A549 treated with DMSO at 1 μM for 4 hours (cell line): ENCODE measurements at places on chromosomes 6 and 20. TPM values are rescaled to one million over a fixed set of nuclear protein-coding genes. Genes with fewer than 3 reads are reported as not detected.

Gene C6orf141
- 21.2 to 29.9 TPM (median 24.9 TPM) in 5 replicates for total RNA-seq

Gene WFDC12
- total RNA-seq: not detected in 5 replicates

Gene HDGFL1
- total RNA-seq: not detected in 5 replicates

Gene BMP7
- total RNA-seq: 0.48 to 0.91 TPM (median 0.76 TPM) in 5 replicates

Gene SLC22A2
- total RNA-seq: 0.06 TPM in 1 of 5 replicates, not detected in the others

Gene SLC18B1
- total RNA-seq: 5.0 to 6.2 TPM (median 5.7 TPM) in 5 replicates

Gene BCAS1
- total RNA-seq: 0.55 to 0.85 TPM (median 0.71 TPM) in 5 replicates

Gene PTGIS
- total RNA-seq: 0.05 to 0.08 TPM in 2 of 5 replicates, not detected in the others

Gene RAB44
- 0.02 to 0.05 TPM (median 0.03 TPM) in 3 of 5 replicates, not detected in the others for total RNA-seq

Gene NOL4L
- 10.7 to 14.3 TPM (median 12.6 TPM) in 5 replicates for total RNA-seq

Gene IL20RA
- total RNA-seq: 0.02 to 0.03 TPM in 2 of 5 replicates, not detected in the others

Gene SIRPG
- total RNA-seq: not detected in 5 replicates

Gene MOXD1
- total RNA-seq: 1.5 to 2.4 TPM (median 2.0 TPM) in 5 replicates

Gene HFE
- 11.1 to 16.0 TPM (median 13.9 TPM) in 5 replicates for total RNA-seq

Gene BPIFB4
- not detected in 5 replicates for total RNA-seq

Gene TGM3
- total RNA-seq: 0.07 to 0.11 TPM (median 0.08 TPM) in 3 of 5 replicates, not detected in the others

Gene SYCP2L
- 1.8 to 3.3 TPM (median 3.1 TPM) in 5 replicates for total RNA-seq

Gene SNAP25
- 16.7 to 22.0 TPM (median 18.6 TPM) in 5 replicates for total RNA-seq

Gene LY6G6F
- total RNA-seq: not detected in 5 replicates

Gene FAXC
- 6.3 to 8.8 TPM (median 6.8 TPM) in 5 replicates for total RNA-seq

Gene FAM83C
- total RNA-seq: 0.02 to 0.06 TPM in 2 of 5 replicates, not detected in the others

Gene SRPK1
- total RNA-seq: 31.0 to 43.0 TPM (median 38.3 TPM) in 5 replicates

Gene IRAK1BP1
- total RNA-seq: 0.52 to 1.1 TPM (median 0.74 TPM) in 5 replicates

Gene ZSCAN23
- total RNA-seq: not detected in 5 replicates

Gene WFDC2
- 0.15 to 0.19 TPM in 2 of 5 replicates, not detected in the others for total RNA-seq

Gene DTD1
- total RNA-seq: 75.4 to 81.2 TPM (median 78.7 TPM) in 5 replicates

Gene KCNK15
- 0.57 to 0.85 TPM (median 0.69 TPM) in 5 replicates for total RNA-seq

Gene OR14J1
- not detected in 5 replicates for total RNA-seq

Gene SLC25A27
- total RNA-seq: 0.36 to 1.0 TPM (median 0.87 TPM) in 5 replicates
